A172 (cell line): ENCODE measurements at places on chromosomes 7 and 10.

GRCh38 chr10:14665865-14666857, 108.5 kb downstream of the FAM107B start:
- no peak for DNase-seq

- no peak for DNase-seq
These were observed 8.4 kb upstream of the LRRC61 start for GRCh38 chr7:150314639-150315239.

GRCh38 chr10:101569622-101570427, 18.2 kb downstream of the POLL start:
- DNase-seq: peak; percentile 70

GRCh38 chr7:114533131-114533530, 118.5 kb downstream of the FOXP2 start:
- no peak for DNase-seq

GRCh38 chr7:25384788-25385505, 156.7 kb upstream of the NPVF start:
- no peak for DNase-seq

DNA sequence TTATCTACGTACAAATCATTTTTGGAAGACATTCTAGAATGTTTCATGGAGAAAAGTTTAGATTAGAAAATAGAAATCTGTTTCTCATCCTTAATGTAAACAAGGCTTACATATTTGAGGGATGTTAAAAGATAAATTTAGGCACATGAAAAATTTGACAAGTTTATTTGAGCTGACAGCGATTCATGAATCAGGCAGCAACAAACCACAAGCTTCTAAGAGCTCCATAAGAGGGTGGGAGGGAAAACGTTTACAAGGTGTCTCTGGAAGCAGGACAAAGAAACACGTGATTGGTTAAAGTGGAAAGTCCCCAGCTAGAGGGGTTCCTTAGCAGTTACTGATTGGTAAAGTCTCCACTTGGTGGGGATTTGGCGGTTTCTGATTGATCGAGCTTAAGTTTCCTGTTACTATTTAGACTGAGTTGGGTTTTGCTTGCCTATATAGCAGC, 228.9 kb upstream of the PITRM1 start:
- peak; percentile 65 for DNase-seq

DNA sequence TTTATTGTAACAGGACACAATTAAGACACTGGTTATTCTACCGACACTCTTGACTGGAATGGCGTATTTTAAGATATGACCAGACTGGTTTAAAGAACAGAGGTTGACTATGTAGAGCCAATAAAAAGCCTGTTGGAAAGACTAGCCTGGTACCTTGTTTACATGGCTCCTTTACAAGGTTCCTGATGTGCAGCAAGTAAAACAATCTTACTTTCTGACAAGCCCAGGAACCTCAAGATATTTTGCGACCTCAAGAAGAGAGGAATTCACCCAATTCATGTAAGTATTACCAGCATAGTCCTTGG, 14.1 kb downstream of the LARP4B start:
- no peak for DNase-seq

DNA sequence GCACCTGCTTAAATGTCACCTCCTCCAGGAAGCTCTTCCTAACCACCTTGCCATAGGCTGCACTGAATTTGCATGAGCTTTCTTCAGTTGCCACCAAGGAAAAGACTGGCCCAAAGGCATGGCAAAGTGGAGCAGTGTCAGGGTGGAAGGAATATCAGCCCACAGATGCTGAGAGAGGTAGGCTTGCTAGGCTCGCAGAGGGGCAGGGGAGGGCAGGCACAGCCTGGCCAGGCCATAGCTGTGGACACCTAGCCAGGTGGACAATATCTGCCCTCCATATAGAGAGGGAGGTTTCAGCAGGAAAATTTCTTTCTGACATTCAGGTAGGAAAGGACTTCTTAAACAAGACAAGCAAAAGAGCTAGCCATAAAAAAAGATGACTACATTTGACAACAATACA, 166.3 kb downstream of the GRID1 start:
- DNase-seq: no peak

GRCh38 chr10:8054494-8055407, at the start of gene GATA3:
Gene GATA3 (plus strand): TSS chr10:8054688. CDS start chr10:8055656, 968 bp downstream.
- peak; percentile 40 for DNase-seq

GRCh38 chr7:12731214-12731656, 43.8 kb downstream of the ARL4A start:
- DNase-seq: peak; percentile 41

- no peak for DNase-seq
These were observed 89.4 kb upstream of the LEP start for GRCh38 chr7:128151635-128152034.

- DNase-seq: no peak
These were observed 891.6 kb downstream of the GRM8 start for GRCh38 chr7:126361183-126361582.

GRCh38 chr7:157035302-157035701, 24.8 kb upstream of the MNX1 start:
- DNase-seq: no peak

DNA sequence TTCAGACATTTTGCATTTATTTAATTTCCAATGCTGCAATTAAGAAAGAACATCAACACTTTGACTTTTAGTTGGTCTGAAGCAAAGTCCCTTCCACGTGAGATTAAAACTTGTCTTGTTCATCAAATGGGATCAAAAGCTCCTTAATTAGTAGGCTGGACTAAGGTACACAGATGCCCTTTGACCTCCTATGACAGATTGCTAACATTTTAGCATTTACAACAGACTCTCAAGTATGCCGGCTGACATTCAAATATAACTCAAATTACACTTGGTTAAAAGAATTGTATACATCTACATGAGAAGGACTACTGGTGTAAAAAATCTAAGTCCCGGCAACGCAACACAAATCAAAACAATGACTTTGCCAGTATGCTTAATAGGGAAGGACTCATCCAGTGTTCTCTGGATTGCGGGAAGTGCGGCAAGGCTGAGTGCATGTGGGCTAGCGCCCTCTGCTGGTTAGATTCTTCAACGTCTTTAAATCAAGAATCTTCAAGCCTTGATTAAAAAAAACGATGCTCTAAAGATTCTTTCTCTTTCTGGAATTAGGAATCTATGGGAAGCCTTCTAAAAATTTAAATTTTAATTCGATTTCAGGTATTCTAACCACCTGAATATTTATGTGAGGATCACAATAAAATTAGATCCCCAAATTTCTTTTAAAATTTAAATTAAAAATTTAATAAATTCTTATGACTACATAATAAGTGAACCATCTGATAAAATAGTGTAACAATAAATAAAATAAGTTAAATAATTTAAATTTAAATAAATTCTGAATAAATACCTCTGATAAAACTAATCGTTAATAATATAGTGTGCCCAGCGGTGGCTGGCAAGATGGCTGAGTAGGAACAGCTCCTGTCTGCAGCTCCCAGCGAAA, 444.7 kb downstream of the DGKB start:
- DNase-seq: peak; percentile 86

DNA sequence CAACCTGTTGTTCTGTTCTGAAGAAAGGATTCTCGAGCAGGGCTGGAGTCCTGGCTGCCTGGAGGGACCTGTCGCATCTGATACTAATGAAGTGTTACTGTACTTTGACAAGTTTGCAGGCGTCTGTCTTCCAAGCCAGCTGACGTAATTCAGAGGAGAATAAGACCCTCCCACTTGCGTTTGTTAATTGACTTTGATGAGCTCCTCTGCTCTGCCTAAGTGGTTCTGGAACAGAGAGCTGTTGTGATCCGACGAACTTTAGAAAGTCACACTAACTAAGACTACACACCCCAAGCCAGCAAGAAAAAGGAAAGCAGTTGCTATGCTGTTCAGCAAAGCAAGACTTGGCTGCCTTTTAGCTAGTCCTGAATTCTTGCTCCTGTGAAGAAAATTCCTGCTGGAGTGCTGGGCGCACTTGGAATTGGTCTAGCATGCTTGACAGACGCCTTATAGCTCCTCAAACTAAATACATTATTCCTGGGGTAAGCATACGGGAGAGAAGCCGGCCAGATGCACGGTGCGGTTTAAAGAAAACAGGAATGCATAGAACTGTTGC, 200.3 kb downstream of the CACNB2 start:
- DNase-seq: no peak

- no peak for DNase-seq
These were observed 106.2 kb downstream of the ZMYND11 start for GRCh38 chr10:241451-241850.

- DNase-seq: peak; percentile 60
These were observed 51.0 kb upstream of the TRIM8 start for GRCh38 chr10:102593074-102593803.

DNA sequence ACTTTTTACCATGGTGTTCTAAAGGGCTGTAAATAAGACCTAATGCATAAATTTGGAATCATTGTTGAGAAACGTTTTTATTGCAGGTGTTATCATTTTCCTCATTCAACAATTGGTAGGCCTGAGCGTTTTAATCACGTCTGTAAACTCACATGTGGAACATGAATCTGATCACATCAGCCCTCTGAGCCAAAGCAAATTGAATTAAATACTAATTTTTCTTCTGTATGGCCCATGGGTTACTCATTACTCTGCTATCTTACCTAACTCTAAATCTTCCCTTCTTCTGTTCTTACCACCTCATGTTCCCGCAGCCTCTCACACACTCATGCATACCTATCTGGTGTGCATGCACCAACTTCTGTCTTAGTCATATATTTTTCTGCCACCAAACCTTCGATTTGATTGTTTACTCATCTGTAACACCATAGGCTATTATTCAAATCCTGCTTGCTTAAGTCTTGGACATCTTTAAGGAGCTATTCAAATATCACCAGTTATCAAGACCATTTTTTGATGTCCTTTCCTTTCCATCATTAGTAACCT, 82.3 kb downstream of the NXPH1 start:
- DNase-seq: no peak

DNA sequence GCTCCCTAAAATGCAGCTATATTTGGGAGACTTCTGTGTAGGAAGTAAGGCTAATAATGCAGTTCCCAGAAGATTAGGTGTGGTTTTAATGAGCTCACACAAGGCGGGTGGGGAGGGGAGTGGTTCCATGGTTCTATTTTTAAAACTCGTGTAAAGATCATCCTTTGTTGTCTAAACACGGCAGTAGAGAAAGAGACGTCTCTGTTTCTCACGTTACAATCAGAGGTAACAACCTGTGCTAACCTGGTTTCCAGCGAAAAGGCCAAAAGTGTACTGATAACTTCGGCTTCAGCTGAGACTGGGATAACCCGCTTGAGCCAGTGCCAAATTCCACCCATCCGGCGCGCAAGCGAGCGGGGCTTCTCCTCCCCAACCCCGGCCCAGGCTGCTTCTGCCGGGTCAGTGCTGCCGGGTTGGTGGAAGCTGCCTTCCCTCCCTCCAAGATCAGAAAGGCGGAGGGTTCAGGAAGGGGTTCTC, 2.5 kb upstream of the MAP3K8 start:
- DNase-seq: peak; percentile 71

GRCh38 chr10:107103174-107104025, 61.1 kb downstream of the SORCS1 start:
- DNase-seq: no peak

DNA sequence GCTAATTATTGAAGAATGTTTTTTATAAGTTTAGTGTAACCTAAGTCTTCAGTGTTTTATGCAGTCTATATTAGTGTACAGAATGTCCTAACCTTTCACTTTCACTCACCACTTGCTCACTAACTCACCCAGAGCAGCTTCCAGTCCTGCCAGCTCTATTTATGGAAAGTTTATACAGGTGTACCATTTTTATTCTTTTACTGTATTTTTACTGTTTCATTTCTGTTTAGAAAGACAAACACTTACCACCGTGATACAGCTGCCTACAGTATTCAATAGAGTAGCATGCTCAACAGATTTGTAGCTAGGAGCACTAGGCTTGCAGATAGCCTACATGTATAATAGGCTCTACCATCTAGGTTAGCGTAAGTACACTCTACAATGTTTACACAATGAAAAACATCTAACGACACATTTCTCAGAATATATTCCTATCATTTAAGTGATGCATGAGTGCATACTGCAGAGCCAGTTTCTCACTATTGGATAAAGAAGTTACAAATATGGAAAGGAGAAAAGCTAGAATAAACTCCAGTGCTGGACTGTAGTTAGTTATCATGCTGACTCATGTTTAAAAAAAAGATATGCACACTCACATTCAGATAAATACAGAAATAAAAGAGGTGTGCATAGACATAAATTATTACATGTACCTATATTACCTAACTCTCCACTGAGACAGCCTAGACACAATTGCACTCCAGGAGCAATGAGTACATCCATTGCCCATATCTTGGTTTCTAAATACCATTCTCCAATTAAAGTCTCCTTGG, 30.4 kb downstream of the STEAP1B start:
- no peak for DNase-seq

- DNase-seq: no peak
These were observed 105.4 kb upstream of the BTBD16 start for GRCh38 chr10:122165484-122166276.

GRCh38 chr10:73186266-73186665, 18.3 kb downstream of the FAM149B1 start:
- DNase-seq: no peak

DNA sequence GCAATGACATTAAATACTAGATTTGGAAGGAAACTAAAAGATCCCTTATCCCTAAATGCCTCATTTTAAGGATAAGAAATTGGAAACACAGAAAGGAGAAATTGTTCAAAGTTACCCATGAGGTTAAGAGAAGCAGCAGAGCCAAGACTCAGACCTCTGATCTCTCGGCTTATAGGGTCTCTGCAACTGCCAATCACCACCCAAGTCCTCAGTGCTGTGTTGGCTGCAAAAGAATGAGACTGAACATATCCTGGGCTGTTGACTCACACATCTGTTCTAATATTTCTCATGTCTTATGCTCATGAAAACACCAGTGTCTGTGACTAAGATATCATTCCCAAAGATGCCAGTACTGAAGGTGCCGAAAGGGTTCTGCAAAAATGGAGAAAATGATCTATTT, 153.3 kb downstream of the XPNPEP1 start:
- DNase-seq: no peak

DNA sequence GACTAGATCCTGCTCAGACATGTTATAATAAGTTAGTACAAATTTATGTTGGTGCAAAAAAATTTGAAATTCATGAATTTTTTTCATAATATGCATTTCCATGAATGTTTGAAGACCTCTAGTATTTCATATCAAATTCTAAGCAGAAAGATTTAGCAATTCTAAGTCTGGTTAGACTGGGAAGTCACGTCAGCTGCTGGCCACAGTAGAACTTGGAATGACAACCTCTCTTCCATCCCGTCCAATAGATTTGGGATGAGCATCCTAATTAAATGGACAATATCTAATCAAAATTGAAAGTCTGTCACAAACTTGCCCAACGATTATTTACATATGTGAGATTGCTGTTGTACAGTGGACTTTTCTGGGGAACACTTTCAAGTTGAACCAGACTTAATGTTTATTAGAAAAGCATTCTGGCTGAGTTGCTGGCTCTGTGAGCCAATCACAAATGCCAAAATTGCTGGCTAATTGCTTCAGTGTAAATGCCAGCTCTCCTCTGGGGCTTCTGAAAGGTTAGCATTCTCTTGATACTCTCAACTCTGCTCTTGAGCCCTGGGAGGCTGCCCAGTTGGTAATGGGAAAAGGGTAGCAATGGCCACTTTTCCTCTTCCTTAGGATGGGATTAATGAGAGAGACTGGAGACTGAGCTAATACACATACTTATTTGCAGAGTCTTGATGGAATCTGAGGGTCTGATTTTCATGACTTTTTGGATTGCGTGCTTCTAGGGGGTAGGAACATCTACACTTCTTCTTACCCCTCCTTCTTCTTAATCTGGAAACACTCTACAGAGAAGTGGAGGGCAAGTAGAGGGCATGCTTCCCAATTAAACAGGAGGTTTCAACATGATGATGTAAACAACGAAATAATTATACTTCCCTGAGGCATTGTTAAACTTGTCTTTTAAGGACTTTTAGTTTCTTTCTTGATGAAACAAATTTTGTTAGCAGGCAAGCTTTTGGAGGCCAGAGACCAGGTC, 253.5 kb downstream of the BAMBI start:
- no peak for DNase-seq

- peak; percentile 47 for DNase-seq
These were observed at the start of gene IGFBP3 for GRCh38 chr7:45920502-45921380. Gene IGFBP3 (minus strand): TSS chr7:45921272. CDS start chr7:45921140, 132 bp downstream.
